ENCODE measurements at places on chromosomes 7 and 10.

- no peak for DNase-seq
These were observed 68.8 kb downstream of the CSTF2T start for GRCh38 chr10:51630640-51631005.

GRCh38 chr10:96665306-96665705 lies 55.0 kb downstream of the PIK3AP1 start:
- no peak for DNase-seq

- no peak for DNase-seq
These were observed 537.8 kb upstream of the AUTS2 start for GRCh38 chr7:69060516-69060915.

DNA sequence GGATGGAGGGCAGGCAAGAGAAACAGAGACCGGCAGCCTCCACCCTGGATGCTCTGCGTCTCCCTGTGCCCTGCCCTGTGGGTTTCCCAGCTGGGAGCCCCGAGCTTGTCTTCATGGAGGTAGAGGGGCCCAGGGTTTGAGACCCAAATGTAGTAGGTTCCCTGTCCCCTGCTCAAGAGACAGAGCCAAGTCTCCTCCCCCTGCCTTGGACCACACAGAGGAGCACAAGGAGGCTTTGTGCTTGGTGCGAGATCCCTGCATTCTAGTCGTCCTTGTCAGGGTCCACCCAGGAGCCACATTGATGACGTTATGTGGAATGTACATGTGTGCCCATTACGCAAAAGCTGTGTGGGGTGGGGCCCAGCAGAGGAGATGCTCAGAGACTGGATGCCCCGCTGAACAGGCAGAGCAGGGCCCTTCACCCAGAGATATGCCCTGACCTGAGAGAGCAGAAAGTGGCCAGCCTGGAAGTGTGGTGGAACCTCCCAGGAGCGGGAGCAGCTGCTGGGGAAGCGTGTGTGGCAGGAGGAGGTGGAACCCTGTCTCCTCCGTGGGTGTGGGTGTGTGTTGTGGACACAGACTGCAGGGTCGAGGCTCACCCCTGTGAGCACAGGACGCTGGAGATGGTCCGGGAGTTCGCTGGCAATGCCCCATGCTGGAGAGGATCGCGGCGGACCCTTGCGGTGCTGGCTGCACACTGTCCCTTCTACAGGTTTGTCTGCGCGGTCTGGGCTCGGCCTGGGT lies 39.3 kb downstream of the VWA2 start:
- DNase-seq: no peak

GRCh38 chr10:8193546-8193945 lies 139.1 kb downstream of the GATA3 start:
- no peak for DNase-seq

Data from hematopoietic multipotent progenitor cell treated with erythropoietin and hydrocortisone succinate and interleukin-3 and kit ligand, for 4 days (in vitro differentiated cells).